ENCODE measurements at places on chromosomes 11 and 22.

DNA sequence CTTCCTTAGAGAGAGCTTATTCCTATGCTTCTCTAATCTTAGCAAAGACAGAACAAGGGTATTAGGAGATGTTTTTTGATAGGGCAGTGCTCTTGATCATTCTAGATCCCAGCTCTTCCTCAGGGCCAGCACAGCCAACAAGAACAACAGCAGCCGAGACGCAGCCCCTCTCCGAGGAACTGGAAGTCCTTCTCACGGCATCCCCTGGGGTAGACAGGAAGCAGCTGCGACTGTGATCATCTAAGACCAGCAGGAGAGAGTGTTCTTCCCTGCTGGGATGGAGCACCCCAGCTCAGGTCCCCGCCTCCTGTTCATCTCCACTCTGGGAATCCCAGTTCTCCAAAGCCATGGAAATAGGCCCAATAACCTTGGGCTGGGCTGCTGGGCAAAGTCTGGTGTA lies 29.6 kb downstream of the IRAG1 start:
- DNase-seq = no peak

- no peak for DNase-seq
These were observed 34.2 kb downstream of the IL18 start for GRCh38 chr11:112129656-112130055.

- DNase-seq = no peak
These were observed 39.5 kb downstream of the IGF2 start for GRCh38 chr11:2099516-2100349.

DNA sequence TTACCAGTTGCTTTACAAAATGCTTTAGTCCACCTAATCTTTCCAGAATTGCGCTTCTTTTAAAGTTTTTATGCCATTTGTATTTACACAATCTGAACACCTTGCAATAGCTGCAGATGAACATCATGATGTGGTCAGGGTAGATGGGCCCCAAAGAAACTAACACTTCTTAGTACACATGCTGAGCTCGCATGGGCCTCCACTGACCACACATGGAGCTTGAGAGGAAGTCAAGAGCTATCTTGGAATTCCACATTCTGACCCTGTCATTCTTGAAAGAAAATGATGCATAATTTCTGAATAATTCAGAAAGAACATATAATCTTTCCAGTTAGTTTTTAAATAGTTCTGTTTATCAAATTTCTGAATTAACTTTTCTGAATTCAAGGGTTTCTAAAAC lies 7.7 kb downstream of the LIPT2 start:
- DNase-seq = no peak

DNA sequence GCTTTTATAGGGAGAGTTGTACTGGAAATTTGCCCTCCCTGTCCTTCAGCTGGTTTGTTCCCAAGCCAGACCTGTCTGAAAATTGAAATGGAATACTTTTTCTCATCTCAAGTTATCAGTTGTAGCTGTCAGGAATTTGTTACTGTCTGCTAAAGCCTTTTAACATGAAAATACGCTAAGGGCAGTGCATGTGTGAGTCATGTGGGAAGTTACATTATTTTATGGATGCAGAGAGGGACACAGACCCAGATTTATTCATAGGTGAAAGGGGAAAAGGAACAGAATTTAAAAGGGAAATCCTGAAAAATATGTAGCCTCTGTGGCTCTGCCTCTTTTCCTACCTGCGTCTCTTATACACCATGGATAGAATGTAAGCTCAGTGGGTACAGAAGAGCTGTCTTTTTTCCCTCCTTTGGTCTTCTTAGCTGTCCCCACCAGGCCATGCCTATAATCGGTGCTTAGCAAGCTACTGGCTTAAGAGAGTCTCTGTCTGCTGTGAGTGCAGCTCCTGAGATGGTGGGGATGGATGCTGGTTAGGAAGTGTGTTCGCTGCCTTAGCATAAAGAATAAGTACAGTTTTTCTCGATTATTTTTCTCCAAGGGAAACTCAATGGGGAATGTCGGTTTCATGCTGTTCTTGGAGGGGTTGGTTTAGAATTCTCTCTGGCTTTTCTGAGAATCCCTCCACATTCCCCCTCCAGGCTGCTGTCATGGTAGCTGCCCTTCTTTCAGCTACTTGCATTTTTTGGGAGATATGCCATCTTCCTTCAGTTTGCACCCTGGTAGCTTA lies 166.8 kb downstream of the TEAD1 start:
- no peak for DNase-seq

DNA sequence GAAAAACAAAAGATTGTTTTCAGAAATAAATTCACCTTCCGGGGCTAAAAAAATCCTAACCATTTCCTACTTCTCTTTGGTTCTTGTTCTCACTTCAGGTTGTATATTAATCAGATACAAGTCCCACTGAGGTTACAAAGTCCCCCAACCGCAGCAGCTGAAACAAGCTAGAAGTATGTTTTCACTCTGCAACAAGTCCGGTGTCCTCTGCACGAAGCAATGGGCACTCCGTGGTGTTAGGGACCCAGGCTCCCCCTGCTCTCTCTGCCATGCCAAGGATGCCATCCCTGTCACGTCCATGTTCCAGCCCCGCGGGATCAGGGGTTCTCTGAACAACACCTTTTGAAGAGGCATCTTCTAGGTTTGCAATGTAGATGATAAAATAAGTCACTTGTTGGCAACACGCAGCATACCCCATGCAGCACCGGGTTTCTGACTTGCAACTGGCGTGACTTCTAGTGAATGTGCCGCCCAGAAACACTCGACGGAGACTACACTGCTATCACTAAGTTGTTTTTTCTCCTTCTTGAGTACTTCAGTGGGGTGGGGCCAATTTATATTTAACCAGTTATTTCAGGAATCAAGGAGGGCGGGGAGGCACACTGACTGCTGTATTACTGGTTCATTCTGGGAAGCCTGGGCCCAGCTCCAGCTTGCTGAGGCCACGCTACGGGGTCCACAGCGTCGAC lies 25.4 kb upstream of the GSTP1 start:
- no peak for DNase-seq

- DNase-seq = no peak
These were observed 18.3 kb downstream of the SMCO4 start for GRCh38 chr11:93524858-93525257.

GRCh38 chr11:35390737-35391682 lies 28.3 kb downstream of the SLC1A2 start:
- no peak for DNase-seq

- no peak for DNase-seq
These were observed 57.0 kb upstream of the BIRC3 start for GRCh38 chr11:102260241-102260640.

DNA sequence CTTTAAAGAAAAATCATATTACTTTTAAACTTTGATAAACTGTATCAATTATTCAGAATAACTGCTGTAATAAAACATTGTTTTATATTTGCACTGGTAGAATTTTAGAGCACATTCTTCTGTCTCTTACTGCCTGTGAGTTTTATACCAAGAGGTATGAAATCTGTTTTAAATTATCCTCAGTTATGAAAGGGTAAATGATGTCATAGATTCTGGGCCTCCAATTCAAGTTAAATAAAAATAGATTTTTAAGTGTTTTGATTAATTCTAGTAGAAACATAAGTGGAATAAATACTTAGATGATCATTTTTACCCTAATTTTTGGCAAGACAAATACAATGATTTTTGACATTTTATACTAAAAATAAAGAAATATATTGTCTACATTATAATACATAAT lies 93.0 kb downstream of the GUCY1A2 start:
- DNase-seq = no peak

DNA sequence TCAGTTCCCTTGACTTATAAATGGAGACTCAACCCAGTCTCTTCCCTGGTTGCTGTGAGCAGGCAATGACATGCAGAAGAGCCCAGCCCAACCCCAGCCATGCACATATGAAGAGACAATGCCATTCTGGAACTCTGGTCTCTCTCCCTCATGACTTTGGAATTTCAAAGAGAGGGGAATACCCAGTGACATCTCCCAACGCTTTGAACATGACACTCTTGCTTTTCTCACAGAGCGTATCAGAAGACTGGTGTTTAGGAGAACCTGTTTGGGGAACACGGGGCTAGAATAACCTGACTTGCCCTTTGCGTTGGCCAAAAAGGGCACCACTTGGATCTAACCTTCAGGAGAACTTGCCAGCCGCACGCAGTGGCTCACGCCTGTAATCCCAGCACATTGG lies 12.9 kb downstream of the RANGAP1 start:
- no peak for DNase-seq

DNA sequence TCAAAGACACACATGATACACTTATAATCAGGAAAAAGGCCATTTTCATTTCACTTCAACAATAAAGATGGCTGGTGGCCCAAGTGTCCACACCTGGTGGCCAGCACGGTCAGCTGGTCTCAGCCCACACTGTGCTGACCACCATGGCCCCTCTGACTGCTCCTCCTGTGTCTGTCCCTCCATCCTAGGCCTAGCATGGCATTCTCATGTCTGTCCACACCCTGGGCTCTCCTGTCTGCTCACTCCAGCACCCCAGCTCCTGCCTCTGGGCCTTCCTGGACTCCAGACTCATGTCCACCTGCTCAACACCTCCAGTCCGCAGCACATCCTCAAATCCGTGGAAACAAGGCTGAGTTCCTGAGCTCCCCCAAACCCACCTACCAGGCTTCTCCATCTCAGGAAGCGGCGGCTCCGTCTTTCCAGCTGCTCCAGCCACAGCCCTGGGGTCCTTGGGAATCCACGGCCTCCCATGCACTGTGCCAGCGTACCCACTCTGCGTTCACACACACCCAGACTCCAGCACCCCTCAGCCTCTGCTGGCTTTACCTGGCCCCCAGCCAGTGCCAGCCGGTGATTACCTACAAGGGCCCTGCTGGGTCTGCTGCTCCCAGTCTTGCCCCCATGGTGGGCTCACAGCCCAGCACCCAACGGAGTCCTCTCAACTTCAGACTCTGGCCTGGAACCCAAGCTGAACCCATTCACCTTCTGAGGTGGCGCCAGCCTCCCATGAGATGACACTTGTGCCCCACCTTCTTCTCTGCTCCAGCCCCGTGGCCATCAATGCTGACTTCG lies 13.9 kb downstream of the SIRT3 start:
- no peak for DNase-seq

DNA sequence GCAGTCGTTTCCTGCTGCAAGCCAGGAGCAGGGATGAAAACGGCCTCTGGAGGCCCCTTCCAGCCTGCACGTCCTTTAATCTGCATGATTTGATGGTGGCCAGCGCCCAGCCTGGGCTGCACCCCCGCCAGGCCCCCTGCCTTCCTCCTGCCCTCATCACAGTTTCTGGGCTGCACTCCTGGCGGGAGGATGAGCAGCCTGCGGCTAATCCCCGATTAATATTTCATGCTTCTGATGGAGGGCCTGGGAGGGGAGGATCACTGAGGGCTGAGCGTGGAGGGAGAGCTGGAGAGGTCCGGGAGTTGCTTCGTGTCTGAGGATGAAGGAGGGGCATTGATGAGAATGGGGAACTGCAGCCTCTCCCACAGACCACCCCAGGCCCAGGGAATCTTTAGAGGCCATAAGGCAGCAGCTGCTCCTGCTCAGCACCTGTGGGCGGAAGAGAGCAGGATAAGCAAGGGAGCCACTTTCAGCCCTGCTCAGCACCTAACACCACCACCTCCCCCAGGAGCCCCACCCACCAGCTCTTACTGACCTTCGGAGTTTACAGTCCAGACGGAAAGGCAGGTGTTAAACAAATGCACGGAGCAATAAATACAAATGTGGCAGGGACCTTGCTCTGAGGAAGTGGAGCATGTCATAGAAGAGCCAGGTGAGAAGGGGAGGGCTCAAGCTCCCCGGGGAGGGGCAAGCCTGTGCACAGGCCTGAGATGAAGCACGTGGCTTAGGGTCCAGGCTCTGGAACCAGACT lies 135.0 kb upstream of the NECTIN1 start:
- DNase-seq = no peak

DNA sequence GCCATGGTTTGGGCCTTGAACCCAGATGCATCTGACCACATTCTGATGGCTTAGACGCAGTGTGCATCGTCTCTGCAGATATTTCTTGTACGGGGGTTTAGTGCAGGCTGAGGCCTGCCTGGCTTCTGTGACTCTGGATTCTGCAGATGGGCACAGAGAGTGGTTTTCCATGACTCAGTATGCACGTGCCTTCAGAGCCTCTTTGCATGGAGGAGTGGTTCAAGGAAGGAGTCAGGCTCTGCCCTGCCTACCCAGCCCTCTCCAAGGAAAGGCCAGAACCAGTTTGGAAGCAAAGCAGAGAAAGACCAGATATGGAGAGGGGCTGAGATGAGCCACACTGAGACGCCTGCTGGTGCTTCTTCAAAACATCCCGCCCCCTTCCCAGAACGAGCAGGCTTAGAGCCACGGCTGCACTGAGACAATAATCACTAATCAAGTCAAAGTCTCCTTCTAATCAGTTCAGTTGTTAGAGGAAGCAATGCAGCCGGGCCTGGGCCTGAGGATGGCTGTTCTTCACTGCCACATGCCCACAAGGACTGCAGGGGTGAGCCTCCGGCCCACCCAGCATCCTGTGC lies 308.9 kb downstream of the NXPE2 start:
- DNase-seq = no peak

DNA sequence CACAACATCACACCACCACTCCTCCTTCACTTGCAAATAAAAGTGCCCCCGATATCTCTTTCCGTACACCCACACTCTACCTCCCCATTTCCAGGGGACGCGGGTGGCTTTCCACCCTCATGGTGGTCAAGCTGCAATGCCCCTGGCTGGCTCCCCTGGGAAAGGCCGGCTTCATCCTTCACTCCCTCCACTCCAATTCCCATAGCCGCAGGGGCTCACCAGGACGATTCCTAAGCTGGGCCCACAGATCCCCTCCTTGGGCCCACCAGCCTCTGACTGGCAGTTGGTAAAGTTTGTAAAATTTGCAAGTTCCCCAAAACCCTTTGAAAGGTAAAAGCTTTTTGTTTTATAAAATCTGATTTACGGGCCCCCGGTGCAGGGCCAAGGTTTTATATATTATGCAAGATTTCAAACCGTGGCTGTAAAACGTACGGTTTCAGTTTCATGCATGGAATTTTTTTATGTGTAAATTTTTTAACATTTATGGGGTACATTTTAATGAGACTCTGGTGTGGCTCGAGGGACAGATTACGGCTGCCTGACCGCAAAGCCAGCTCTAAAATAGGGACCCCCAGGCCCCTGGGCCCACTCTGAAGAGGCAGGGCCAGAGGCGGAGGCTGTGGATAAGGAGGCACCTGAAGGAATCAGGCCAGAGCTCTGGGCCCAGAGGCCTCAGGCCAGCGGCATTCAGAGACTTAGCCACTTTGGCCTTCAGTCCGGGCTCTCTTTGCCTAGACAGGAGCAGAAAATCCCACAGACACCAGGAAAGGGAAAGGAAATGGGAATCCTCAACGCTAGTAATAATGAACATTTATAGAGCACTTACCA lies 106.5 kb downstream of the FEZ1 start:
- DNase-seq = no peak

- DNase-seq = no peak
These were observed 6.1 kb downstream of the MPEG1 start for GRCh38 chr11:59206635-59207034.

- DNase-seq = no peak
These were observed 41.5 kb upstream of the HSPA8 start for GRCh38 chr11:123103326-123103980.

GRCh38 chr11:102111011-102111786 lies 952 bp downstream of the YAP1 start:
- DNase-seq = no peak

DNA sequence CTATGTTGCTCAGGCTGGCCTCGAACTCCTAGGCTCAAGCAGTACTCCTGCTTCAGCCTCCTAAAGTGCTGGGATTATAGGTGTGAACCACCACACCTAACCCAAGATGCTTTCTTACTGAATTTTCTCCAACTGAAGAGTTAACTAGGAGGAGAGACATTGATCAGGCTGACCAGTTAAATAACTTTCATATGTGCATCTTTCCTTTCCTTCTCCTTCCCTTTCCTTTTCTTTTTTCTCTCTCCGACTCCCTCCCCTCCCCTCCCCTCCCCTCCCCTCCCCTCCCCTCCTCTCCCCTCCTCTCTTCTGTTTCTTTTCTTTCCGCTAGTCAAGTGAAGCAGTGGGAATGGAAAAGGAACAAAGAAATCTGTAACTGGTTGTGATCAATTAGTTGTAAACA lies 26.7 kb downstream of the XRCC6 start:
- DNase-seq = no peak
